Right cardiac atrium (tissue), 5 donors: ENCODE measurements at places on chromosomes 11 and 22. TPM values are rescaled to one million over a fixed set of nuclear protein-coding genes. Genes with fewer than 3 reads are reported as not detected.
A peak's percentile ranks its signal among the peaks of the same experiment; 100 is the strongest.

Gene TMPRSS13
- not detected for total RNA-seq

DNA sequence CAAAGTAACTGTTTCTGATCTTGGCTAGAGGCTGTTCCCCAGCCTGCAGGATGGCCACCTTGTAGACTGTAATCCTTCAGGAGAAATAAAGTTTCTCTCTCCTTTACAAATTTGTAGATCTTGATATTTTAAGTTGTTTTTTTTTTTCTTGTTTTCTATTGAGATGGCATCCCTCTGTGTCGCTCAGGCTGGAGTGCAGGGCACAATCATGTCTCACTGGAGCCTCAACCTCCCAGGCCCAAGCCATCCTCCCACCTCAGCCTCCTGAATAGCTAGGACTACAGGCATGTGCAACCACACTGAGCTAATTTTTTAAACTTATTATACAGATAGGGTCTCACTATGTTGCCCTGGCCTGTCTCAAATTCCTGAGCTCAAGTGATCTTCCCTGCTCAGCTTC, 389.8 kb upstream of the LRRC4C start:
- no peak for DNase-seq

- DNase-seq = no peak
Measured at GRCh38 chr11:34640050-34640923, 19.4 kb downstream of the EHF start.

- DNase-seq = peak; percentile 70
Measured at GRCh38 chr11:86940122-86940777, 14.9 kb downstream of the FZD4 start.

- no peak for DNase-seq
Measured at GRCh38 chr11:125481531-125481930, 14.5 kb downstream of the FEZ1 start.

- no peak for DNase-seq
Measured at GRCh38 chr22:36315325-36315724, 62.4 kb downstream of the APOL1 start.

DNA sequence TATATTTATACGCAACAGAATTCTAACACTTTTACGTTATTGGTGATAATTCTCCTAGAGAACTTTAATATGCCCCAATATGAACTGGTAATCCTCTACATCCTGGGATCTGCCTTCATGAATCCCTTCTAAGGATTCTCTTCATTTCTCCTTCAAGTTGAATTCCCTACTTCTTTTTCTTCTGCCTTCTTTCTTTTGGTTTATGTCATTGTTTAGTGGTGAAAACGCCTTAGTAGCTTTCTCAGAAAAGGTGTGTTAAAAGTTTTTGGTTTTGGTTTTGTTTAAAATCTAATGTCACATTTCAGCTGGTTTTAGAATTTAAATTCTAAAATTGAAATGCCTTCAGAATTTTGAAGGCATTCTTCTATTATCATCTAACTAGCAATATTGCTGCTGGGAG, 17.7 kb upstream of the RTL6 start:
- DNase-seq = no peak

GRCh38 chr22:30397656-30398635, 1.1 kb downstream of the SEC14L2 start:
- DNase-seq = no peak

DNA sequence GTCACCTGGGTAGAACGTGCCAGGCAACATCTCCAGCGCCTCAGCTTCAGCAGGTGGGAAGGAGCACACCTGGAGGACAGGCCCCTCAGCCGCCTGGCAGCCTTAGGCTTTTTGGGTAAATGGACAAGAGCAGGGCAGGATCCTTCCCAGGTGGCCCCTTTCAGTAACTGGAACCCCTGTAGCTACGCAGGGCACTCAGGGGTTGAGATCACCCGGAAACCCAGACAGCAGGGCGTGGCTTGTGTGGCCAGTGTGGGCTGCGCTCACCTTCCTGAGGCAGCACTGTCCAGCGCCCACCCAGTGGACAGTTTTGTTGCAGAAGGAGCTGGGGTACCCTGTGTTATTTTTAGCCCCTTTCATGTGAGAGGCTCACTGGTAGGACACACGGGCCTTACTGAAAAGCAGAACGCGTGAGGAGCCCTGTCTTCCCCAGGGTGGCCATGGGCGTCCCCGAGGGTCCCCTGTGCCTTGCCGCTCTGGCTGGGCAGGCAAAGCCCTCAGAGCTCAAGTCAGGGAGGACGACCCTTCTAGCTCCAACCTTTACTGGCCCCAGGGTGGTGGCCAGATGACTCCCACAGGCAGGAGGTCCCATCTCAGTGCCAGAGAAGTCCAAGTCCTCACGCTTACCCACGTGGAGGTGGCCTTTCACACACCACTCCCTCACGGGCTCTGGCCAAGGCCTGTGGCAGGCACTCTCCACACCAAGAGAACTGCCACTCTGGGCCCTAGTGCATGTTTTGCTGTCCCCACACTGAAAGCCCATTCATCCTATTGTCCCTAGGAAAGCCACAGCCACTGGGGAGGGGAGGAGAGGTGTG, 75.8 kb downstream of the CTTN start:
- DNase-seq = no peak

DNA sequence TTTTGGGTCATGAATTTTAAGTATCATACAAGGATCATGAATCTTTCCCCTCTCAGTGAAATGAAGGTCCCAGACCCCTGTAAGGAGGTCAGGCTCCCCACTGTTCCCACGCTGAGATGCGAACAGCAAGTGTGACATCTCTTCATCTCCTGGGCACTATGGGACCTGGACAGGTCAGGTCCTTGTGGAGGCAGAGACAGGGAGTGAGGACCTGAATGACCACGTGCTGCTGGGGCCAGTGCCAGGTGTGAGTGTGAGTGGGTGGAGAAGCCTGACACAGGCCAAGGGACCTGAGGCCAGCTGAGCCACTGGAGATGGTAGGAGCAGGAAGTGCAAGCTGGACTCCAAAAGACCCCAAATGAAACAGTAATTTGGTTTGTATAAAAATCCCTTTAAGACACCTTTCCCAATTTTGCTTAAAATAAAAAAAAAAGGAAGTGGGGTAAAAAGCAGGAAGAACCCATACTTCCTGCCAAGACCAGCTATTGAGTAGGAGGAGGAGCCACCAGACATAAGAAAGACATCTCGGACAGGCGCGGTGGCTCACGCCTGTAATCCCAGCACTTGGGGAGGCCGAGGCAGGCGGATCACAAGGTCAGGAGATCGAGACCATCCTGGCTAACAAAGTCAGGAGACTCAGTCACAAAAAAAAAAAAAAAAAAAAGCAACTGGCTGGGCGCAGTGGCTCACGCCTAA, 35.4 kb upstream of the SERPIND1 start:
- DNase-seq = no peak
